ENCODE measurements at places on chromosomes 6 and 20. TPM values are rescaled to one million over a fixed set of nuclear protein-coding genes. Genes with fewer than 3 reads are reported as not detected.

Gene HTR1E
- total RNA-seq: not detected

DNA sequence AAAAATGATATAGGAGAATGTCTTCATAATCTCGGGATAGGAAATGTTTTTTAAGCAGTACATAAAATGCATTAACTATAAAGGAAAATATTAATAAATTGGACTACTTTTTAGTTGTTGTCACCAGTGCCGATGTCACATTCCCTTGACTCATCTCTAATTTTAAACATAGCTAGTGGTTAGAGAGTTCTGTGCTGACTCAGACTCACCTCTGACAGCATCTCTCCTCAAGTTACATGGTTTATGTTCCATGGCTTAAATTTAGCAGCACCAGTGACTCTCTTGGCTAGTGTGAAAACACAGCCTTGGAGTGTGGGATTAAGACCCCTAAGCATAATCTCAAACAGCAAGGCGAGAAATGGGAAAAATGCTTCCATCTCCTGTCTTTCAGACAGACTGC lies 311.8 kb upstream of the MMS22L start:
- peak; percentile 57 for DNase-seq

DNA sequence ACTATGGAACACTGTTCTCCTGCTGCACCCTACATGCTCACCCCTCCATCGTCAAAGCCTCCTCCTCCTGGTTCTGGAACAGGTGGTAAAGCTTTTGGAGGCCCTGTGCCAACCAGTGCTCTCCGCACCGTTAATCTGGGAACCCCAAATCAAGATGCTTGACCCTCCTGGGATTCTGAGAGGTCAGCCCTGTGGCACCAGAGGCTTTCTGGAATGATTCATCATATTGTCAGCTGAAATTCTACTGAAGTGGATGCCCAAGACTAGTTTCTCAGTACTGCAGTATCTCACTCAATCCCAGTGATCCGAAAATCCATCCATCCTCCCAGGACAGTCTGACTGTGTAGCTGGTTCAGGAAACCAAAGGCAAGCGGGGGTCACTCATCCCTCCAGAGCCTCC lies 92.7 kb downstream of the TRERF1 start:
- peak; percentile 26 for DNase-seq

Gene LST1
- 0.09 TPM for total RNA-seq

DNA sequence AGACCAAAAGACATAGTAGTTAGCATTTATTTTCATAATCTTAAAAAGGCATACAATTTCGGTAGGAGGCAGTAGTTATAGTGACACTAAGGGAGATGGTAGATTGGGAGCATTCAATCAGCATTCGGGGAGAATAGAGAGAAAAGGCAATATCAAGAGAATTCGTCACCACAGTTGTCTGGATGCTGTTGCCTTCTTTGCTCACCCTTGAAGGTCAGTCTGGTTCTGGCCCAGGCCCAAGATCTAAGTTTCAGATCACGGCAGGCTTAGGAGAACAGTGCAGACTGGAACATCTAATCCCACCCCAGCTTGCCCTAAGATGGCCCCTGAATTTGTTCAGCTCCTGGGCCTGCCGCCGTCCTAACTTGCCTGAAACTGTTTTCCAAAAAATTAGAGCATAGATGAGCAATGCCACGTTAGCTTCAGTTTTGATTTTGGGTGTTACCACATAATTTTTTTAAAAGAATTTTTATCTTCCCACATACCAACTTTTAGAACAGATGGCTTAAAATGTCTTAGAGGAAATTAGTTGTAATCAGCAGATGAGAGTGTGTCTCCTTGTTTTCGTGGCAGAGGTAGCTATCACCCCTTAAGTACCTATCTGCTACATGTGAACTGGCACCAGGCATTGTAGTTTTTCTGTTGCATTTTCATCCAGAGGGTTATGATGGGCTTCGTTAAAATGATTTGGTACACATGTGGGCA lies 8.3 kb upstream of the CEP85L start:
- DNase-seq: no peak

Gene RAMACL
- total RNA-seq: 0.34 TPM

DNA sequence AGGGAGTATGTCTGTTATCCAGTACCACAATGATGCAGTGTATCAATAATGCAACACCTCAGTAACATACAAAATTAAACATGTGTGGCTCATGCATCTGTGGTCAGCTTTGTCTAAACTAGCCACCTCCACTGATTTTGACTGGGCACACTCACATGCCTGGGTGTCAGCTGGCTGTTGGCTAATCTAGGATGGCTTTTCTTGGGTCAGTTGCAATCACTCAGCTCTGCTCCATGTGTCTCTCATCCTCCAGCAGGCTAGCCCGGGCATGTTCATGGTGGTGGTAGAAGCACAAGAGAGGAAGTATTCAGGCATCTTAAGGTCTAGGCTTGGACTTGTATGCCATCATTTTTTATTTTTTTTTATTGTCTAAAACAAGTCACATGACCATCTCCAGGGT lies 59.3 kb upstream of the JAG1 start:
- no peak for DNase-seq

GRCh38 chr6:16285467-16286150 lies 47.2 kb downstream of the GMPR start:
- no peak for DNase-seq

- DNase-seq: no peak
Observed at GRCh38 chr20:5484926-5485325, 168.2 kb upstream of the PROKR2 start.

Gene PRDM13
- total RNA-seq: 3.4 TPM

Gene PLG
- total RNA-seq: not detected

Gene WFDC5
- not detected for total RNA-seq

Gene CCN5
- not detected for total RNA-seq

DNA sequence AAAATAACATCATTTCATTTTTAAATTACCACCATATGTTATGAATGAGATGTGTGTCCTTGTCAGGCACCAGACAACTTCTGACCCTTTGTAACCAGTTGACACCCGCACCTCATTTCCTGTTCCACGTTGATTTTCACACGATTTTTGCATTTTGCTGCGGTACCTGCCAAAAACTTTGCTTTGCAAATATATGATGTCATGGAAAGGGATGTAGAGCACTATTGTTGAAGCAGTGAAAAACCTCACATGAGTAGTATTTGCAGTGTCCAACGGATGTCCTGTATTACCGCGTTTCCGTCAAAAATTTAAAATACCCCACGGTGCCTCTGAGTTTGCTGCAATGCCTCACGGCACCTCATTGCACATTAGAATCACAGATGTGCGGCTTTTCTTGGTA lies 115.6 kb downstream of the MTHFD1L start:
- no peak for DNase-seq

DNA sequence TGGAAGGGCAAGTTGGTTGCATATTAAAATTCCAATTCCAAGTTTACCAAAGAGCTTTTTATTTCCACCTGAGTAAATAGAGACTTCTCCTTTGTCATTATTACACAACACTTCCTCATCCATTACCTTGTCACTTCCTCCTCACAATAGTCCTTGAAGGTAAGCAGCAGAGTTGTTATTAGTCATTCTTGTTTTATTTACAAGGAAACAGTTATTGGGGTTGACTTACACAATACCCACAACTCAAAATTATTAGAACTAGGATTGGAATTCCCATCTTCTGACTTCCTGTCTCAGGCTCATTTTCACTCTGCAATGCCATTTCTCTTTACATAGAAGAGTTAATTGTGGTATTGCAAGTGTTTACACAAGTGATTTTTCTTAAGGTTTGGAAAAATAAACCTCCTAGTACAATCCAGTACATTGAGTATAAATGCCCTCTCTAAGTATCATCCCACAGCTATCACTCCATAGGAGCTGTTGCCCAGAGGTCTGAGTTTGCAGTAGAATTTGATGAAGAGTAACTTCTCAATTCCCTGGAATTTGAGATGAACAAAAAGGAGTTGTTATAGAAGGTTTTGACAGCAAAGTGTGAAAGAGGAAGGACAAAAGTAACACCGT lies 28.9 kb upstream of the MTRF1L start:
- DNase-seq: no peak

GRCh38 chr6:34383656-34384320 lies 8.7 kb downstream of the NUDT3 start:
- no peak for DNase-seq

DNA sequence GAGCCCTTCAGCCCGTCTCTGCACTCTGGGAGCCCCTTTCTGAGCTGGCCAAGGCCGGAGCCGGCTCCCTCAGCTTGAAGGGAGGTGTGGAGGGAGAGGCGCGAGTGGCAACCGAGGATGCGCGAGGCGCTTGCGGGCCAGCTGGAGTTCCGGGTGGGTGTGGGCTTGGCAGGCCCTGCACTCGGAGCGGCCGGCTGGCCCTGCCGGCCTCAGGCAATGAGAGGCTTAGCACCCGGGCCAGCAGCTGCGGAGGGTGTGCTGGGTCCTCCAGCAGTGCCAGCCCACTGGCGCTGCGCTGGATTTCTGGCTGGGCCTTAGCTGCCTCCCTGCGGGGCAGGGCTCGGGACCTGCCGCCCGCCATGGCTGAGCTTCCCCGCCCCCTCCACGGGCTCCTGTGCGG lies 49.8 kb downstream of the GMPR start:
- no peak for DNase-seq

Gene C6orf15
- not detected for total RNA-seq

DNA sequence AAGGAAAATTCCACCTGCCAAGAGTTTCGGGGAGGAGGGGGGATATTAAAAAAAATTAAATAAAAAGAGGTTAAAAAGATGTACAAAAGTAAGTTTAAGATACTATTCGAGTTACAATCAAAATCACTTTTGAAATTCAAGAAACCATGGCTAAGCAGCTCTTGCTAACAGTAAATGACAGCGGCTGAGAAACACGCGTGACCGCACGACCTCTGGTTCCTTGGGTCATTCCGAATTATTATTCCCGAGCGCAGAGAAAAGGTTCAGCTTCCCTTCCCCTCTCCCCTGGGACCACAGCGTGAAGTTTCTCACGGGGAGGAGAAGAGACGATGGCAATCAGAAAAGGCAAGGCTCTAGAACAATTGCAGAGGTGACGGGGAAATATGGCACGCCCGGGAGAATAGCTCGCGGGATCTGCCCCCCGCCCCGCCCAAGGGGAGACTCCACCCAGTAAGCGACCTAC lies 496 bp downstream of the TMEM242 start:
- DNase-seq: peak; percentile 91

Gene ZNF165
- 0.71 TPM for total RNA-seq

Gene MED20
- total RNA-seq: 45.1 TPM

DNA sequence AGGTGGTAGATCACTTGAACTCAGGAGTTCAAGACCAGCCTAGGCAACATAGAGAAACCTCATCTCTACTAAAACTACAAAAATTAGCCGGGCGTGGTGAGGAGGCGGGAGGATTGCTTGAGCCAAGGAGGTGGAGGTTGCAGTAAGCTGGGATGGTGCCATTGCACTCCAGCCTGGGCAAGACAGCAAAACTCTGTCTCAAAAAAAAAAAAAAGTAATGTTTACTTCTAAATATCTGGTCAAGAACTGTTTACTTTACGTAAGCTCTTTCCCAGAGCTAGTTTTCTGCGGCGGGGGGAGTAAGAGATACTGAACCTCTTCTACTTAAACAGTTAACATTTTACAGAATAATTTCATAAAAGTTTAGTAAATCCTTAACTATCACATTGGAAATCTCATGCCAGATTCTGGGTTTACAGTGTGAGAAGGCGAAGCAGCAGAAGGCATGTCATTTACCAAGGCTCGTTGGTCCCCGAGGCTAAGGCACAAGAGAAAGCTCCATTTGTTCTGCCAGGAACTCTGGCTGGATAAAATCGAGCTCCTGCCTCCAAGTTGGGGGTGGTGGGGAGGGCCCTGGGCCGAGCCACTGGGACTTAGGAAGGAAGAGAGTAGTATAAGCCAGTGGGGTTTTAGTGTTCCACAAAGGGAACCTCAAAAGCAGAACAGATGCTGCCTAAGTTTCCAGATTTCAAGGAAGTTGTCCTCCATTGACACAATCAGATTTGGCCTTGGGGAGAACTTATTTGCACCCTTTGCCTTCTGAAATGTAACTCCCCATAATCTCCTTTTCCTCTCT lies 41.7 kb downstream of the ARFGEF2 start:
- no peak for DNase-seq

GRCh38 chr6:167849846-167850459 lies 23.2 kb downstream of the AFDN start:
- DNase-seq: peak; percentile 52

Gene TMEM244
- total RNA-seq: 2.7 TPM

- no peak for DNase-seq
Observed at GRCh38 chr6:110296241-110297025, 61.7 kb downstream of the METTL24 start.

Gene BMP6
- total RNA-seq: 0.80 TPM

DNA sequence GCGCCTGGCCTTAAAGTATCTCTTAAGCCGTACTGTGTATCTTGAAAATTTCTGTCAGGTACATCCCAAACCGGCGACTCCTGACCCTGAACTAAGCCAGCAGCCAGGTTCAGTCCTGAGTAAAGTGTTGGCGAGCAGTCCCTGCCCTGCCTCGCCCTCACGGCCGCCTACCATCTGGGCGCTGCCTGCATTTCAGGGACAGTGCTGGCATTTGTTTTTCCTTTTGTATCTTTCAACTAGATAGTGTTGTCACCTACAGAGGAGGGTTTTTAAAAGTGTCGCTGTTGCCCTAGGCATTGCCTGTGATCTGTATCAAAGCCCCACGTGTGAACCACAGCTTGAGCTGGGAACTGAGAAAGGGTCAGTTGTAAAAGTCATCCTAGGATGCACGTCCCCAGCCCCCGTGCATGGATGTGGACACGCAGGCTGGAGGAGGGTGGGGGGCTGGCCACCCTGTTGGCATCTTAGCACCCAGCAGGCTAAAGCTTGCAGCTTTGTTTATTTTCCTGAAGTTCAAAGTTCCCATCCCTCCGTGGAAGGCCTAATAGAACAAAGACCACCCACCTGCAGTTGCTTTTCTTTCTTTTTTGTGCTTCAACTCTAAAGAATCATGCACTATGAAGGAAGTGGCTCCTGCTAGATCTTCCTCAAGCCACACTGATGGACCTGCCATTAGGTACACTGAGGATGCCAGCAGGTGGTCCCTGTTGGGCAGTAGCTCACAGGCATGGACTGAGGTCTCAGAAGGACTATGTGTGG lies 136.8 kb downstream of the ZDHHC14 start:
- DNase-seq: no peak

DNA sequence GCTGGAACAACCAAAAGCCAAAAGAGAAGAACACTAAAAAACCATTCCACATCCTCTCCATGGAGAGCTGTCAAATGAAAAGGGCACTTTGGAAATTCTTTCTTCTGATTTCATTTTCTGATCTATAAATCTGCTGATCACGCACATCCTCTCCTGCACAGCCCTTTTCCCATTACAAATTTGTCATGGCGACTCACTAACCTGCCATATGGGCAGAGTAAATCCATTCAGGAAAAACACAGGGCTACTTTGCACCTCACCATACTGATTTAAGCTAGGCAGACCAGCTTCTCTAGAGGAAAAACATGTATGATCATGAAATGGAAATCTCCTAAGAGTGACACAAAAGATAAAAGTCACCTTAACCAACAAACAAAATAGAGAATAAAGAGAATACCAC lies 26.0 kb downstream of the TOMM6 start:
- DNase-seq: no peak

Measured in Daoy (cell line).